Activated CD4-positive, alpha-beta T cell treated with anti-CD3 and anti-CD28 coated beads, Interleukin-2, Interleukin-4, amounts not matched to agents 100 ng/mL and 50 ng/mL, durations not matched to agents 16 hours and 8 hours (primary cell): ENCODE measurements at places on chromosomes 1 and 21.

DNA sequence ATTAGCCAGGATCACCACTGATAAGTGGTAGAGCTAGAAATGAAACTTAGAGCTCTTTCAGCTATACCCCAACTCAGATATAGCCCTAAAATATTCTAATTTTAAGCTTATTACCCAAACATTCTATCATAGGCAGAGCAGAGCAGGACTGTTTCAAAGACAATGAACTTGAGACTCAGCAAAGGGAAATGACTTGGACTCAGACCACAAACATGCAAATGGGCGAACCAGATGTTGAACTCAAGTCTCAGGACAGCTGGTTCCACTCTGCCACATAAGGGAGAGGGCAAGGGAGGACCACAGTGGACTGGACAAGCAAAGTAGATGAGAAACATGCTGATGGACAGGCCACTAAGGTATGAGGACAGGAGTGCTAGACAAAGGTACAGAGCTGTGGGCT, 315.3 kb downstream of the OMA1 start:
- DNase-seq: no peak

DNA sequence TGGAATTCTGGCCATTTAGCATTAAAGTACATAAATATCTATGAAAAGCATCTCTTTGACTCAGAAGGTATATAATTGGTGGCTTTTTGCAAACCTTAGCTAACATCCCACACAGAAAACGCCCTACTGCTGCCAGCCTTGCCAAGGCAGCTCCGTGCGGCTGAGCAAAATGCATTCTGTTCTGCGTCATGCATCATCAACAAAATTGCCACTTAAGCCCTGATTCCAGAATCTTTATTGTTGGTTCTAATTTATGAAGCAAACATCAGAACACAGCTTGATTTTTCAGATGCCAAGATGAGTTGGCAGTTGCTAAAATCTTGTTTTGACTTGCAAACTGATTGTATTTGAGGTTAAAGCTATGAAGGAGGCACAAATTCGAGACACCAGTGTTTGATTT, 314.9 kb upstream of the DEPDC1 start:
- DNase-seq: no peak

GRCh38 chr1:225426395-225427234, 1.2 kb downstream of the LBR start:
- peak; percentile 43 for DNase-seq

DNA sequence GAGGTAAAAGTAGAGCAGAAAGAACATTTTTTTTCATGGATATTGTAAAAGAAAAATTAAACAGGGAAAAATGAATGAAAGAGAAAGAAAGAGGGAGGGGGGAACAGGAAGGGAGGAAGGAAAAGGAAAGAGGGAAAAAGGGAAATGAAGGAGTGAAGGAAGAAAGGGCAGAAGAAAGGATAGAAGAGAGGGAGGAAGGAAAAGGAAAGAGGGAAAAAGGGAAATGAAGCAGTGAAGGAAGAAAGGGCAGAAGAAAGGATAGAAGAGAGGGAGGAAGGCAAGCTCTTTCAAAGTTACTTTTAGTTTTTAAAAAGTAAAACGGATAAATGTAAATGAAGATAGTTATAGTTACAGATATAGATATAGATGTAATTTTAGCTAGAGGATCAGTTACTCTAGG, 1676.7 kb downstream of the MRPL39 start:
- DNase-seq: no peak

DNA sequence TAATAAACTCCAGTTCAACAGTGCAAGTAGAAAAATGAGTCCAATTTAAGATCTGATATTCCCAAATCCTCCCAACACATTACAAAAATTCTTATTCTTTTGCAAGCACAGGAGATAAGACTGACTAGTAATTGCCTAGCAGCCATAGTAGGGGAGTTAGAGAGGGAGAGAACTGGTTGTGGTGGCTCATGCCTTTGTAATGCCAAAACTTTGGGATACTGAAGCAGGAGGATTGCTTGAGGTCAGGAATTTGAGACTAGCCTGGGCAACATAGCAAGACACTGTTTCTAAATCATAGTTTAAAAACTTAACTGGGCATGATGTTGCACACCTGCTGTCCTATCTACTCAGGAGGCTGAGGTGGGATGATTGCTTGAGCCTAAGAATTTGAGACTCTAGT, 26.7 kb upstream of the PAPPA2 start:
- DNase-seq: no peak

GRCh38 chr1:36346741-36347370, 23.4 kb upstream of the EVA1B start:
- no peak for DNase-seq

- no peak for DNase-seq
Measured at GRCh38 chr1:93888900-93889299, 9.9 kb upstream of the DNTTIP2 start.

DNA sequence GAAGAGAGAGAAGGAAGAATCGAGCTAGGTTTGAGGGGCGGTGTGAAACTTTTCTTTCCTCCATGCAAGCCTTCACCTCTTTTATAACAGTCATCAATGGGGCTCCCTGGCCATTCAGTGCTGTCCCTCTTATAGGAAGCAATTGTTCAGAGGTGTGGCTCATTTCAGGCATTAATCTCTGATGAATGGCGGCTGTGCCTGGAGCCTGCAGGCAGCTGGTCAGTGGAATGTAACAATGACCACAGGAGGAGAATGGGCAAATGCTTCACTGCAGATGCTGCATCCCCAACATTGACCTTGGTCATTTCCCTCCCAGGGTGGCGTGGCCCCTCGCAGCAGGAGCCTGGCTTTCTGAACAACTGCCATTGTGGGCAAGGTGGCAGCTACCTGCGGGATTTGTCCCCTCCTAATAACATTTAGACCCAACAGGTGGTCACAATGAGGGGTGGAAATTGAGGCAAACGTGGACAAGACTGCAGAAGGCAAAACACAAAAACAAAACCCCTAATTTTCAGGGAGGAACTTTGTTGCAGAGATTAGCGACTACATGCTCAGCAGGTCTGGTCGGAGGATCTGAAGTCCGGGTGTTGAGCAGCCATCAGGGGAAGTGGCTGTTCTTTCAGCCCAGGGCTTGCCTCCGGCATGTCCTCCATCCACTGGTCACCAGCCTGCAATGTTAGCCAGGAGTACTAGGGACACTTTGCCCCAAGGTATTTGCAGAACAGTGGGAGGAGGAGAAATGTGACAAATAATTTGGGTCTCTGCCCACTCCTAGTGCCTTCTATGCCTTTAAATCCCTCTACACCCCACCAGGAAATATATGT, 97.3 kb upstream of the PAXBP1 start:
- DNase-seq: no peak

GRCh38 chr1:160168016-160168415, 16.6 kb downstream of the ATP1A4 start:
- no peak for DNase-seq
